ENCODE measurements at places on chromosomes 5 and 9. TPM values are rescaled to one million over a fixed set of nuclear protein-coding genes. Genes with fewer than 3 reads are reported as not detected.

DNA sequence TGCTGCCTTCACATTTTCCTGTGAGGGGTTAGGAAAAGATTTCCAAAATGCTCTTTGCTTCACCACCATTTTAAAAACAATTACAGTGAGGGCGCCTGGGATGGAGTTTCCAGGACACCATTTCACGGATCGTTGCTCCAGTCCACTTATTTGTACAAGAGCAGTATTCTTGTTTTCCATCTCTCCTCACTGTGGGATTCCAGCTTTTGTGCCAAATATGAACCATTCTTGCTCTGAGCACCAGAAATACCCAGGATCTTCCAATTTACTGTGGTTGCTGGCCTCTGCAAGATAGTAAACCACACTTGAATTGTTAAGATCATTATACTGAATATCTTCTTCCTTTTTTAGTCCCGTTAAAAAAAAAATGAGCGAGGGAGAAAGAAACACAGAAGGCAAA lies 899.5 kb downstream of the TLE1 start:
- no peak for DNase-seq

Gene PTAR1
- total RNA-seq: 62.3 TPM

GRCh38 chr5:73292816-73293459 lies 119.9 kb downstream of the TMEM174 start:
- DNase-seq: no peak

- no peak for DNase-seq
Measured at GRCh38 chr9:123608104-123608503, 252.1 kb downstream of the CRB2 start.

Gene OR5C1
- total RNA-seq: not detected

DNA sequence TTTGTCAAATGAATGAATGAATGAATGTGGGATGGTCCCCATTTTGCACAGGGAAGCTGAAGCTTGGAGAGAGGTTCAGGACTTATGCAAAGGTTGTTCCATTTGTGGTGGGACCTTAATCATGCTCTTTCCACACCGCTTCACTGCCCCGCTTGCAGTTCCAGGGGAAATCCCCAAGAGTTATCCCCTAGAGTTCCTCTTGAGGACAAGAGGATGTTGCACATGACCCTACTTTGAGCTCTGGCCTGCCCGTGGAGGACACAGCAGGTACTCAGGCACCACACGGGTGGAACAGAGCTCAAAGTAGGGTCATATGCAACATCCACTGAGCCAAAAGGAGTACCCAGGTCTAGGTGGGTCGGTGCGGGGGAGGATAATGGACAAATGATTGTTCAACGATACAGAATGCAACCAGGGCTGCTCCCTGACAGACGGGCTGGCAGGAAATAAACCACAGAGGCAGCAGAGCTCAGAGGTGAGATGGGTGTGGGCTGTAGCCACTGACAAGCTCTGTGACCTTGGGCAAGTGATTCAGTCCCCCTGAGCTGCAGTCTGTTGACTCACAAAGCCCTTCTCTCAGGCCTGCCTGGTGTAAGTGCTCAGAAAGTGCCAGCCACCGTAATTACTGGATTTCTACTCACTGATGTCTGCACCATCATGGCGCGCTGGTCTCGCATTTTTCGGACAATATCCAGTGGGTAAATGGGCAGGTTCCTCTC lies 60.3 kb upstream of the EPB41L4B start:
- DNase-seq: no peak

DNA sequence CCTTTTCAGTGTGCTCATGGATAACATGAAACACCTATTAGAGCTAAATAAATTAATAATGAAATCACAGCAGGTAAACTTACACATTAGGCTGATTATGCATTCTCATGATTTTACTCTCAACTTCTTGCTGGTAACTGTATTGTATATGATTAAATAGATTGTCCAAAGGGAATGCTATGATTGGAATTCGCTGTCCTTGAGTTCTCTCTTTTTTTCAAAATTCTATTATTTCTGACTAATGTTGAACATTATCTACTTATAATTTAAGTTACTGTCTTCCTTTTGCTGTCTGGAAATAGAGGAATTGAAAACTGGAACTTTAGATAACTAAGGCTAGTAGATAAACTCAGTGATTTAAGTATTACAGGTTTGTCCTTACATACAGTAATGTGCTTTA lies 13.1 kb downstream of the CENPH start:
- no peak for DNase-seq

GRCh38 chr5:112306956-112307355 lies 112.1 kb downstream of the EPB41L4A start:
- DNase-seq: no peak

Gene SNCAIP
- total RNA-seq: not detected

GRCh38 chr9:114216081-114216480 lies 60.7 kb downstream of the COL27A1 start:
- DNase-seq: no peak

All from activated CD4-positive, alpha-beta T cell treated with anti-CD3 and anti-CD28 coated beads, Interleukin-2, amount 10 ng/mL, durations not matched to agents 7 days and 5 days (primary cell).